ENCODE measurements at places on chromosomes 5 and 9.

DNA sequence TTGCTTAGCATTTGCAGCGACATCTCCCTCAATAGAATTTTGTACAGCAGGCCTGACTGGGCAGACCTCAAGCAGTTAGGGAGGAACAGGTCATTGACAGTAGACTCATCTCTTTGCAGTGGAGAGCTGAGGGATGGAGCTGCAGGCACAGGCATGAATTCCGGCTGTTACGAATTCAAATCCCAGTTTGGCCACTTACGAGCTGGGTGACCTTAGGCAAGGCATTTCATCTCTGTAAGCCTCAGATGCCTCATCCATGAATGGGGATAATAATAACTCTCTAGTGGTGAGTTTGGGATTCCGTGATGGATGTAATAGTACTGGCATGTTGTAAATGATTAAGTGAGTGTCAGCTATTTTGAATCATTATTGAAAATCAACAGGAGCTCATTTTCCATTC lies 195.3 kb downstream of the SEMA6A start:
- no peak for DNase-seq

- no peak for DNase-seq
Observed at GRCh38 chr5:55856516-55857246, 5.5 kb downstream of the IL31RA start.

GRCh38 chr9:83598487-83598886 lies 24.5 kb upstream of the IDNK start:
- no peak for DNase-seq

DNA sequence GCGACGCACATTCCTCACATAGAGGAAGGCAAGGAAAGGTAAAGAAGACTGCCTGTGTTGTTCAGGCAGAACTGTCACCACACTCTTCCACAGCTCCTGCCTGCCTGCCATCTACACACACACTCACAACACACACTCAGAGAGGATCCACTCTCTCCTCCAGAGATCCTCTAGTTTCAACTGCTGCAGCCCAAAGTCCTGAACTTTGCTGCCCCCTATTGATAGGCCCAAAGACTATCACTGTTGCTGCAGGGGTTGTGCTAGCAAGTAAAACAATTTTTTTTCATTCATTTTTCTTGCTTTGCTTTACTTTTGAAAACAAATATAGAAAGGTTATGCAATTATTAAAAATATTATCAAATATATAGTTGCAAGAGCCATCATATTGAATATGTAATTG lies 5.9 kb upstream of the CFAP90 start:
- DNase-seq, result no peak

GRCh38 chr5:96836817-96837216 lies 29.1 kb upstream of the ERAP1 start:
- no peak for DNase-seq

Data from DMS 273 treated with DMSO at 0.1 percent for 48 hours (cell line).